ENCODE measurements at places on chromosomes 7 and 10.

DNA sequence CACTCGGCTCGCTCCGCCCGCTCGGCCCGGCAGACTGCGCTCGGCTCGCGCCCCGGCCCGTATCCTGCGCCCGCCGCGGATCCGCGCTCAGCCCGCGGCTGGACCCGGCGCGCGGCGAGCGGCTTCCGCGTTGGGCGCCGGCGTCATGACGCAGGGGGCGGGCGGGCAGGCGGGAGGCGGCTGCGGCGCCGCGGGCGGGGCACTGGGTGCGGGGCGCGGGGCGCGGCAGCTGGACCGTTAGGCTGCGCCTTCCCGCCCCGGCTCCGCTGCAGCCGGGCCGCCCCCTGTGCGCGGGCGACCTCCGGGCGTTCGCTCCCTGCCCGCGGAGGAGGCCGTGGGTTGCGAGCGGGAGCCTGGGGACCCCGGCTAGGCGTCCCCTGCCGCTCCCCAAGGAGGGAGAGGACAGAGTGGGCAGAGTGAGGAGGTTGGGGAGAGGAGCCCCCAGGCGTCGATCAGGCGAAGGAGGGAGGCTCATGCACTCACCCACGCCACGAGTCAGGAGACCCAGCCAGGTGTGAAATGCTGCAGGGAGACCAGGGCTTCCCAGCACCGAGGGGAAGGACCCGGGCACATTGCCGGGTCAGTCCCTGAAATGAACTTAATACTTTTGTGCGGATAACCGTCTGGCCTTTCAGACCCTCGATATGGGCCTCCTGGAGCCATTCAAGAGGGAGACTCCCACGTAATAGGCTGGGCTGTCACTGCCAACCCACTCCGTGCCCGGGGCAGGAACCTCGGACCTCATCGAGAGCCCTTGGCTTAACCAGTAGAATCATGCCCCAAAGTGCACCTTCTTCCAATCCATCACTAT is at the start of gene PIP4K2A:
TSS of gene PIP4K2A (minus strand) at position 100 of the 811 bp plus-strand sequence. CDS start 252 bp downstream, outside the sequence.
- DNase-seq, result peak; percentile 87

DNA sequence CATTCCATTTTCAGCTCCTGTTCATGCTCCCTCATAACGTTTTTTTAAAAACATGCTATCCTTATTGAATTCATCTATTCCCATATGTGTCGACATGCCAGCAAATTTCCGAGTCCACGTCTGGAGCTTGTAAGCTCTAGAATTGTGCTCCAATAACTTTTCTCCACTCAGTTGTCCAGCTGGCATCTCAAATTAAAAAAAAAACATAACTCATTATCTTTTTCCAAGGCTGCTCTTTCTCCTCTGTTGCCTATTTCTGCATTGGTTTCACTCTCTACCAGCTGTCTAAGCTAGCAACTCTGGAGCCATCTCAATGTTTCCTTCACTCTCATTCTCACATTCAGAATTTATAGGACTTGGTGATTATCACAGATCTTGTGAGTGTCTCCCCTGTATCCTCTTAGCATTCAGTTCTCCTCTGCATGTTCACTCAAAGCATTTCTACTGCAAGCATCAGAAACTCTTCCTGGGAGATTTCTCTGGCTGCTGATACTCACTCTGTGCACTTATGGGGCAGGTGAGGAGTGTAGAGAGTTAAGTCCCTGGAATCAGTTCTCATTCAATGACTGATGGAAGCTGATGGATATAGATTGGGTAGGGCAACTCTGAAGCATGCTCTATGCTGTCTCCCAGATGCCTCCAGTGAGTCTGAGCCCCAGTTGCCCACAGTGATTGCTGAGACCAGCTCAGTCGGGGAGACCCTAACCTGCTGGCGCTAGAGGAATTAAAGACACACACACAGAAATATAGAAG is 6.7 kb upstream of the DLD start:
- no peak for DNase-seq

DNA sequence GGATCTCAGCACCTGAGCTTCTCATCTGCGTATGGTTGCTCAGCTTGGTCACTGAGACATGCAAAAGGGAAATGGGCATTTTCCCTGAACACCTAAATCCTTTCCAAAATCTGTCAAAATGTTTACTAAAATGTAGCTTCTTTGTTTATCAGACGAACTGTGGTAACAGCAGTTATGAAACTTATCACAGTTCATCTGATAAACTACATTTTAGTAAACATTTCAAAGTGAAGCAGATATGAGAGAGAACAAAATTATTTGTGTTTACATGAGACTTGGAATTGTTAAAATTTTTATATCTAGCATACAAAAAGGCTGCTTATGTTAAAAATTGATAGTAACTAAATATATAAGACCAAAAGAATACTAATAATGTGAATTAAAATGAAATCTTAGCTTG is 573.4 kb upstream of the C7orf33 start:
- DNase-seq, result no peak

DNA sequence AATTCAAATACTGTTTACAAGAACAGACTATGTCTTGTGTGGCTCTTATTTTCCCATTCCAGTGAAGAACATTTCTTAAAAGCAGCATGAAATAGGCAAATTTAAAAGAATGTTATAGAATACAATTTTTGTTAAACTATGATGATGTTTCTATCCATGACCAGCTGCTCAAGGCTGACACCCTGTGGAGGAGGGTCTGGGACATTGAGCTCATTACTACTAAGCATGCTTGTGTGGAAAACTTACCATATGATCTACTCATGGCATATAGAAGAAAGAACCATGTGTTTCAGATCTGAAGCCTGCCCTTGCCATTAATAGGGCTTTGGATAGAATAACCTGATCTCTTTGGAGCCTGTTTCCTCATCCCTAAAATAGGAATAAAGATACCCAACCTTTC is 125.0 kb downstream of the FOXP2 start:
- no peak for DNase-seq

- DNase-seq, result no peak
These were observed 18.8 kb upstream of the PPP1R9A start for GRCh38 chr7:94888551-94888950.

- no peak for DNase-seq
These were observed 106.4 kb downstream of the COL13A1 start for GRCh38 chr10:69908124-69908523.

DNA sequence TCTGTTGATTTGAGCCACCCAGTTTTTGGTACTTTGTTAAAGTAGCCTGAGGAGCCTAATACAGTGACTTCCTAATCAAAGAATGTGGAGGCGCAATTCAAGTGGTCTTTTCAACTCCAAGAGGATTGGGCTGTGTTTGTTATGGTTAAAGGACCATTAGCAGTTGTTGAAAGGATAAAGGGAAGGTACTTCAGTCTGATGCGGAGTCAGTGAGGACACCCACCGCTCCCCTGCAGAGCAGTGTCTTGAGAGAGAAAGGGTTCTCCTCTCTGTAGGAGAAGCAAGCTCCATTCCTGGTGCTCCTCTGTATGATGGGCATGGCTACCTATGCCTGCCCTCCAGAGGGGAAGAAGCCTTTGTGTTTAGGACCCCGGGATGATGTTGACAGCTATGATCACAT is 590.6 kb upstream of the C7orf33 start:
- DNase-seq, result no peak

GRCh38 chr7:18566829-18567228 is 71.3 kb downstream of the HDAC9 start:
- no peak for DNase-seq

DNA sequence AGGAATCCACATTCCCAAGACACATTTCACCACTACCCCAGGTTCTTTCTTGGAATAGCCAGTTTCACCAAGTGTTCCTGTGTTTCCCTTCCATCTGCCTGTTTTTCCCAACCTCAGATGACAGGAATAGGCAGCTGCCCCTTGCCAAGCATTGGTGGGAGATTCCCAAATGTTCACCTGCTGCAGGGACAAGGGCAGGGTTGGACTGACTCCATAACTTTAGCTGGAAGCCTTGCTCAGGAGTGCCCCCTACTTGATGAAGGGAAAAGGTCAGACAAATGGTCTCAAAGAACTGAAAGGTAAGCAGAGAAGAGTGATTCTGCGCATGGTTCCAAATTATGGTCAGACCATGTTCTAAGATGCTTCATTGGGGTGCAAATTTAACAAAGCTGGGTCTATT is 45.1 kb upstream of the LYZL1 start:
- DNase-seq, result no peak

DNA sequence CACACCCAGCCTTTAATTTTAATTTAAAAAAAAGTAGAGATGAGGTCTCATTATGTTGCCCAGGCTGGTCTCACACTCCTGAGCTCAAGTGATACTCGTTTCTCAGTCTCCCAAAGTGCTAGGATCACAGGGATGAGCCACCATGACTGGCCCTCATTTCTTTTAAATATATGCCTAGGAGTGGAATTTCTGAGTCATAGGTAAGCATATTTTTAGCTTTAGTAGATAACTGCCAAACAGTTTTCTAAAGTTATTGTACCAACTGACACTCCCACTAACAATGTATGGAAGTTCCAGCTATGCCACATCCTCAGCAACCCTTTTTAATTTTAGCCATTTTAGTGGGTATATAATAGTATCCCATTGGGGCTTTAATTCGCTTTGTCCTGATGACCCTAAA is 13.8 kb upstream of the PPIF start:
- DNase-seq, result no peak

DNA sequence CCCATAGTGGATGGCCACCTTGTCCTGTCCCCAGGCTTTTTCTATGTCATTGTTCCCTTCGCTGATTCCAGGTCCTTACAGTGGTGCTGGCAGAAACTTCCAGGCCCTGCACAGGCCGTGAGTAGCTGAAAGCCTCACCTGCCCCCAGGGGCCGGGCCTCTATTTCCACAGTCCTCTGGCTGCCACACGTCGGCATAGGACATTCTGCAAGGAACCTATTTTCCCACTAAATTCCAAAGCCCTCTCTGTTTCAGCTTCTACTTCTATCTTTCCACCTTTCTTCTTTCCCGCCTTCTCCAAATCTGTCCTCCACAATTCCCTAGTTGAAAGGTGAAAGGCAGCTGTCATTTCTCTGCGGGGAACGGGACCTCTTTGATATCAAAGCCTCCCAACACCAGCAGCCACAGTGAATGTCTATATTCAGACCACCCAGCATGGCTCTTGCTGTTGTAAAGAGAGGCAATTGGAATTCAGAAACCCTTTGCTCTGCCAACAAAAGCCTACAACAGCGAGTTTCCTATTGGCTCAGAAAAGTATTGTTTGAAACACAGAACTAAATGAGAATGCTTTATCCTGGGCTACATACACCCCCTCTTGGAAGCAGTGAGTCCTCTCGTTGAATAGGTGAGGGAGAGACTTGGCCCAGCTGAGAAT is 607.7 kb downstream of the GALNT17 start:
- DNase-seq, result no peak

DNA sequence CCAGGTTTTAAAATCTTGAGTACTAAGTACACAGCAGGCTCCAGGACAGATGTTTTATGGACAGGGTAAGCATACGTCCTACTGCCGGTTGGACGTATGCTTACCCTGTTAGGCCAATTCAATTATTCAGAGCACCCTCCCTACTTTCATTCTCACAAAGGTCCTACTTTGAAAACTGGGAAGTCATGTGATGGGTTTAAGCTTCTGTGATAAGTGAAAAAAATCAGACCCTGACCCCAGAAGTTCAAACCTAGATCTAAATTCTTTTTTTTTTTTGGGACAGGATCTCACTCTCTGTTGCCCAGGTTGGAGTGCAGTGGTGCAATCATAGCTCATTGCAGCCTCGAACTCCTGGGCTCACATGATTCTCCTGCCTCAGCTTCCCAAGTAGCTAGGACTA is 55.2 kb downstream of the HIPK2 start:
- DNase-seq, result no peak

- no peak for DNase-seq
These were observed 65.6 kb upstream of the KDM7A start for GRCh38 chr7:140242057-140243031.

- peak; percentile 51 for DNase-seq
These were observed 30.0 kb upstream of the SLF2 start for GRCh38 chr10:100882671-100883311.

GRCh38 chr7:121450631-121451198 is 54.6 kb upstream of the FAM3C start:
- DNase-seq, result no peak

DNA sequence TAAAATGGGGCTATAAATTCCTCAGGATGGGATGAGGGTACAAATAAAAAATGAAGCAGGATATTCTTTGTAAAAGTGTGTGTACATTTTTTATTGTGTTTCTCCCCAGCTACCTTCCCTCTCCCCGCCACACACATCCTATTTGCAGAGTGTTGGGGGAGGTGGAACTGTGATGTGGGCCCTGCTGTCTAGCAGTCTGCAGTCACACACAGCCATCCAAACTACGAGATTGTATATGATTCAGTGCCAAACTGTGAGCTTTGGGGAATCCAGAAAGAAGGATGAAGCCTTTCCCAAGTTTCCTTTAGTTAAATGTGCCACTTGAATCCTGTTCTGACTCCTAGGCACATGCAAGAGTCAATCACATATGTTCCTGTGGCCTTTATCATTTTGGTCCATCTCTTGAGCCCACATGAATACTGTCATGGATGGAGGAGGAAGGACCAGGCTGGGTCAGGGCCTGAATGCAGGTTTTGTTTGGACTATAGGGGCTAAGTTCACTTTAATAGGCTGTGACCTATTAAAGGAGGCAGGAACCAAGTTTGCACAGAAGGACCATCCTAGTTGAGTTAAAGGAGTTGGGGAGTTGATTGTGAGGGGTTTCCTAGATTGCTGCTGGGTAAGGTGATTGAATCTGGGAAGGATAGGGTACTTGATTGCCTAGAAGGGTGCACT is 1.1 kb upstream of the SEMA4G start:
- DNase-seq, result no peak

GRCh38 chr7:70539205-70539604 is 592.7 kb upstream of the GALNT17 start:
- DNase-seq, result no peak

- no peak for DNase-seq
These were observed 104.5 kb downstream of the GRID1 start for GRCh38 chr10:86261941-86262687.

- DNase-seq, result no peak
These were observed 87.2 kb downstream of the EZH2 start for GRCh38 chr7:148796841-148797240.

- peak; percentile 68 for DNase-seq
These were observed 203.2 kb downstream of the ANK3 start for GRCh38 chr10:60186315-60187071.

DNA sequence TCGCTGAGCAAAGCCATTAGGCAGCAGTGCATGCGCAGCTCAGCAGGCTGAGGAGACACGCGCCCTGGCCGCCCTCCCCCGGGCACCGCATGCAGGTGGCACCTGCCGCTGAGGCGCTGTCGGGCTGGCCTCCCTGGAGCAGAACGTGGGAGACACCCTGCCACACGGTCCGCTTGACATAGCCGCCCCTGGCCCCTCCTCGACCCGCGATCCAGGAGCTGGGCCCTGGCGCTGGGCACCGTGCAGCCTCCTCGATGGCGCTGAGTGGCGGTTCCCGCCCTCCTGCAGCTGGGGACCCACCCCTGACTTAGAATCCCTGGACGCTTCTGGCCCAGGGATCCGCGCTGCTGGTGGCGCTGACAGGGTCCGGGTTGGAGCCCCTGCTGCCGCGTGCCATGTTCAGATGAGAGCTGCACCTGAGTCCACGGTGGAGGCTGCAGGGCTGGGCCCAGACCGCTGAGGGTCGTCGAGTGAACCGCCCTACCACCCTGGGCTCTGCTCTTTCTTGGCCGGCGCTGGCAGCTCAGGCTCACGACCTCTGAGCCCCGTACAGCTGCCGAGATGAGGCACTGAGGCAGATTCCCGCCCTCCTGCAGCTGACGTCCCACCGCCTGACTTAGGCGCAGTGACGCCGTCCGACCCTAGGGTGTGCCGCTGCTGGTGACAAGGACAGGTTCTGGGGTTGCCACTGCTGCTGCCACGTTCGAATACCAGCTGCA is 116.8 kb downstream of the OR13A1 start:
- no peak for DNase-seq
